Mesothelial cell of epicardium (in vitro differentiated cells): ENCODE measurements at places on chromosomes 13 and 19.

DNA sequence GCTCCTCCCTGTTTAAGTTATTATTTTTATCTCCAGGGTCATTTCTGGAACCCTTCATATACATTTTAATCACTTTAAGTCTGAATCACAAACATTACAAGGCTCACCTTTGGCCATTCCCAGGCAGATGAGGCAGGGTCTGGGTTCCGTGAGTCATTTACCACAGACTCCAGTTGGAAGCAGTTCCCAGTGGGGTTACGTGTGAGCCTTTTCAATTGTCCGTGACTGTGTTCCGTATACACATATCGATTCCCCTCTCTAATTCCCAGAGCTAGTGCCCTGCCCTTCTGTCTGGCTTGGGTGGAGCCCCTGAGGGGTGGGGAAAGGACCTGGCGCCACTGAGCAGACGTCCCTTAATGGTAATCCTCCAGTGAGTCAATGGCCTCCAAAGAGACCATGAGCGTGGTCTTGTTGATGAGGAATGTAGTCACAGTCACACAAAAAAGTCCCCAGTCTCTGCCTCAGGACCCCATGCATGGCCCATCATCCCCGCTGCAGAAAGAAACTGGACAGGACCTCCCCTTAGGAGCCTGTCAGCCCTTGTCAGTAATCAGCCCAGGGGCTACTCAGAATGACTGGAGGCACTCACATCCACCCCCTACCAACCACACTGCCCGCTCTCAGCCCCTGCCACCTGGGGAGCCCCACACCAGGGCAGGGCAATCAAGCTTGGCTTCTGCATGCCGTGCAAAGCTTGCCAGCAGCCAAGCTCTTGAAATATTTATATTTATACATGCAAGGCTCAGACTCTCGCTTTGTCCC is 144.4 kb downstream of the ZIC5 start:
- no peak for DNase-seq

DNA sequence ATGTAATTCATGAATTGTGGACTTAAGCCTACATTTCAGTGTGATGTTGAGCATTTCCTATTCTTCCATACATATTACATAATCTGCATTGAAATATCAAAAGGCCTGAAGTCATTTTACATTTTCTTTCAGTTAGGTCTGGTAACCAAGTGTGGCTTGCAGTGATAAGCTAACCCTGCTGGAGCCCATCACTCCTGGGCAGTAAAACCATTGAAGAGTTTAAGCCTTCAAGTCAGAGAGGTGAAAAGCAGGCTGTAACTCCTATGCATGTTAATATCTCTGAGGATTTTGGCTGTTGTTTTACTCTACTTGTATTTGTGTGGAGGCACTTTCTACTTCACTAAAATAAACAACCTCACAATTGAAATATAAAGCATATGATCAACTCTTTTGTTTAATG is 248.8 kb downstream of the SLITRK5 start:
- no peak for DNase-seq

- peak; percentile 58 for DNase-seq
These were observed 13.5 kb downstream of the ERVV-2 start for GRCh38 chr19:53057904-53058580.

DNA sequence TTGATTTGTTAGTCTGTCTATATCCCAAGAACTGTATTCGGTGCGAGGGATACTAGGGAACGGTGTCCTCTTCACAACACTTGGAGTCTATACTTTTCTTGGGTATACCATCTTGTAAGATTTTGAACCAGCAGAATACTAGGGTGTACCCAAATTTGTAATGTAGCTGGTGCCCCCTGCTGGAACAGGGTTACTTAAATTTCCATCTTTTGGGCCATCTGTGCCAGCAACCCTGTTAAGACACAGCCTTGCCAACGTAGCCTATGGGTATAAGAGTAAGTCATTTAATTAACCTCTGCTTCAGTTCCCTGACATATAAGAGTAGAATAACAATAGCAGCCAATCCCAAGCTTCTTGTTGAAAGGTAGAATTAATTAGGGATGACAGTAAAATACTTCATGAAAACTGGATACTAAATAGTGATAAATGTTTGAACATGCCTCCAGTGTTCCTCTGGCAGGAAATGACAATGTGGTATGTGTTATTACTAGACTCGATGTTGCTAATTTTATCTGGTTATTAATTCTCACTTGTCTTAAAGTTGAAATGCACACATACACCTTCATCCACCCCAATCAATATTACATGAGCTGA is 607.6 kb downstream of the FGF9 start:
- DNase-seq, result no peak

- no peak for DNase-seq
These were observed 68.8 kb downstream of the COL4A1 start for GRCh38 chr13:110237875-110238817.

DNA sequence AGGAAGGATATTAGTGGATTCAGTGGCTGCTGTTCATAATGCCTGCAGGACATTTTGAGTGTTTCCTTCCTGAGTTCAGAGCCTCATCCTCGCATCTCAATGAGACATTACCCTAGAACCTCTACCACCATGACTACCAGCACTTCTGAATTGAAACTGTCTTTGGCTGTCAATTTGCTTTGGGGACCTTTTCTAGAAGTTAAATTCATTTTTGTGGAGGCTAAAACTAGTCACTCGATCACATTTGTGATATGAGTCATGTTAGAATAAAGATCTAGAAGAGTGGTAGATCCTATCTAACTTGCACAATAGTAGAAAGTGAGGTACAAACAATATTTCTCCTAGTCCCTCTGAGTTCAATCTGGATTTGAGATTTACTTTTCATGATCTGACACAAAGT is 124.9 kb downstream of the KCNRG start:
- no peak for DNase-seq

- DNase-seq, result no peak
These were observed 1492.8 kb downstream of the UQCRFS1 start for GRCh38 chr19:27720155-27720554.

GRCh38 chr13:94515374-94515773 is 35.9 kb upstream of the DCT start:
- DNase-seq, result no peak

DNA sequence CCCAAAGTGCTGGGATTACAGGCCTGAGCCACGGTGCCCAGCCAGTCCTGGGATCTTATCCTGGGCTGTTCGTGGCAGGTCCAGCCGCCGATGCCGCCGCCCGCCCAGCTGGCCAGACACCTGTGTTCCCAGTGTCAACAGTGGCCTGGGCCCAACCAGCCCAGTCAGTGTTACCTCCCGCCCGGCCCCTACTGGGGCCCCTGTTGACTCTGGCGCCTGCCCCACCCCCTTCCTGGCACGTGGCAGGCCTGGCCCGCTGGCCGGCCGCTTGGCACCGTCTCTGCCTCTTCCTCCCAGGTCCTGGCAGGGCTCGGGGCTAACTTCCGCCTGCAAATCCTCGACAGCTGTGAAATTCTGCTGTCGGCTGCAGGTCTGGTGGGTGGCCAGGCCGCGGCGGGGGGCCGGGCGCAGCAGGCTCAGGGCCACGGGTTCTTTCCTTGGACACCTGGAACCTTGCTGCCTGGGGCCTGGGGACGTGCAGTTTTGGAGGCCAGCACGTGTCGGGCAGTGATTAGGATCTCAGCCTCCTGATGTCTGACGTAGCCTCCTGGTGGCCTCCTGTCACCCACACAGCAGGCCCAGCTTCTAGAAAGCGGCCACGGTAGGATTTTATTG is 9.1 kb downstream of the ARID3A start:
- DNase-seq, result no peak

- no peak for DNase-seq
These were observed 58.4 kb downstream of the ELF1 start for GRCh38 chr13:40960716-40961115.

GRCh38 chr19:58279042-58279924 is 528 bp downstream of the ZNF8 start:
- DNase-seq, result peak; percentile 86

DNA sequence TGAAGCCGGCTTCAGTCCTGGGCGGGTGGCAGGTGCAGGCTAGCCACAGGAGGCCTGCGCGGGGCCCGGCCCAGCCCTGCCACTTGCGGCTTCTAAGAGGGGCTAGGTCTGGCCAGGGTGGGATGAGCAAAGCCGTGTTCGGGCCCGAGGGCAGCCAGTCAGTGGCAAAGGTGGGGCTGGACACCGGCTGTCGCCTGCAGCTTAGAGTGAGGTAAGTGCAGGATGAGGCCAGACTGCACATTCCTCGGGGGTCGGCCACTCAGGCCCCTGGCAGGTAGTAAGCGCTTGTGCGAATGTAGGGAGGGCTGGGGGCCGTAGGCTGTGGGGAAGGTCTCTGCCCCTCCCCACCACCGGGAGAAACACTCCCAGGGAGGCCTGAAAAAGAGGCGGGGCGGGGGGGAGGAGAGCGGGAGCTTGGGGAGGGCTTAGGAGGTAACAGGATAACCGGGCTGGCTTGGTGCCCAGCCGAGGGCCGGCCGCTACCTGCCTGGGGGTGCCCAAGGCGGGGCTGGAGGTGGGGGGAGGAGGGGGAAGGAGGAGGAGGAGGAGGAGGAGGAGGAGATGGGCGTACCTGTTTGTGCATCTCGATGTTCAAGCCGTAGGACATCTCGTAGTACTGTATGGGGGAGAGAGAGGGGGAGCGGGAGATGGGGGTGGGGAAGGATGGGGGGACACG is 6.4 kb downstream of the TLE5 start:
- DNase-seq, result peak; percentile 78

DNA sequence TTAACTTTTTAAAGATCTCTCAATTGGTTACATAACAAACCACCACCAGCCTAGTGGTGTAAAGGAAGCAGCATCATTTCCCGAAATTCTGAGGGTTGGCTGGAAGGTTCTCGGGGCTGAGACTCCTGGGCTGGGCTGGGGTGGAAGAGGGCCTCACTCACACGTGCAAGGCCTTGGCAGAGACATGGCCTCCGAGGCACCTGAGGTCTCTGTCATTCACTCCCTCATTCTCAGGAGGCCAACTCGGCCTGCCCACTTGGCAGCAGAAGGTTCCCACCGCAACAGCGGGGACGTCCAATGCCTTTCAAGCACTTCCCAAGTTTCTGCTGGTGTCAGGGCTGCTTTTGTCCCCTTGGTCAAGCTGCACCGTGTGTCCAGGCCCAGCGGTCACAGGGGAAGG is 18.6 kb upstream of the RASA3 start:
- no peak for DNase-seq

DNA sequence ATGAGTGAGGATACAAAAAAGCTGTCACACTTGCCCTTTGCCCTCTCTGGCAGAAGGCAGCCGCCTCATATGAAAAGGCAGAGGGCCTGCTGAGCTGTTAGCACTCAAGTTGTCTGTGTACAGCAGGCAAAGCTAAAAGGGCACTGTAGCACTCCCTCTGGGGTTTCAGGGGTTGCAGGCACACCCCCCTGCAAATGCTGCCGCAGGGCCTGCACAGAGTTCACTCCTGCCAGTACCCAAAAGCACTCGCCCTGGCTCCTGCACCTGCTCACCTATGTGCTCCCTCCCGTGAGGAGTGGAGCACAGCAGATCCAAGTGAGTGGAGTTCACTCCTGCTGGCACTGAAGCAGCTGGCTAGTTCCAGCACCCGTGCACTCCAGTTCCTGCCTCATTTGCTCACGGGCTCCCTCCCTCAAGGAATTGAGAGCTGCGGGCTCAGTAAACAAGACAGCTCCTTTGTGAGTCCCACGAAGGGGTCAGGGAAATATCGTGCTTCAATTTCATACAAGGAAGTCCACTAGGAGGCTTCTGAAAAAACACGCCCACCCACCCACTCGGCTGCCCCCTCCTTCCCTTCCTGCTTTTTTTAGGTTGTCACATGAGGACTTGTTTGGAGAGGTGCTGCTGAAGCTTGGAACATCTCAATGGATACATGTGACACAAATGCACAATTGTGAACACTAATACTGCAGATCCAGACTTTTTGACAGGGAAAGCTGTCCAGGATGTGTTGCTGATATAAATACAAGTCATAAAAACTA is 9.9 kb upstream of the RCBTB2 start:
- no peak for DNase-seq

DNA sequence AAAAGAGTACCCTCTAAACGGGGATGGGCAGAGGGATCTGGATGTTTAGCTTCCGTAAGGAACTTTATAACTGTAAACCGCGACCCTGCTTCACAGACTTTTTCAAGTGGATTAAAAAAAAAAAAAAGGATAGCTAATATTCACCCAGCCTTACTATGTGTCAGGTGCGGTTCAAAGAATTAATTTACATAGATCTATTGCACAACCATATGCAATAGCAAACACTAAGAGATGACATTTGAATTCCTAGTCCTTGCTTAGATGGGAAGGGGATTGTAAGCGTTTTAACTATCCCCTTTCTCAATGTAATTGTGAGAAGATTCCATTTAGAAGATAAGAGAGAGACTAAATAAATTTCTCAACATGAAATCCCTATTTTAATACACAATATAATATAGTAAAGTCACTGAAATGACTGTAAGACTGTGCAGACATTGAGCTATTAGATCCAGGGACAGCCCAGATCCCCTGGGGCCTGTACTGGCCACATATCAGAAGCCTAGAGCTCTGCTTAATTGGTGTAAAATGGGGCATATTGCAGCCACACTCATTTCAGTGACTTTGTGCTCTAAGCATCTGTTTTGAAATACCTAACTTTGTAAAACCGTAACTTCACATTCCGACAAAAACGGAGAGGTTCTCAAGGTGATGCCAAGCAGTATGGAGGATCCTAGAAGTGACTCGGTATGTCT is 13.6 kb downstream of the LATS2 start:
- no peak for DNase-seq

DNA sequence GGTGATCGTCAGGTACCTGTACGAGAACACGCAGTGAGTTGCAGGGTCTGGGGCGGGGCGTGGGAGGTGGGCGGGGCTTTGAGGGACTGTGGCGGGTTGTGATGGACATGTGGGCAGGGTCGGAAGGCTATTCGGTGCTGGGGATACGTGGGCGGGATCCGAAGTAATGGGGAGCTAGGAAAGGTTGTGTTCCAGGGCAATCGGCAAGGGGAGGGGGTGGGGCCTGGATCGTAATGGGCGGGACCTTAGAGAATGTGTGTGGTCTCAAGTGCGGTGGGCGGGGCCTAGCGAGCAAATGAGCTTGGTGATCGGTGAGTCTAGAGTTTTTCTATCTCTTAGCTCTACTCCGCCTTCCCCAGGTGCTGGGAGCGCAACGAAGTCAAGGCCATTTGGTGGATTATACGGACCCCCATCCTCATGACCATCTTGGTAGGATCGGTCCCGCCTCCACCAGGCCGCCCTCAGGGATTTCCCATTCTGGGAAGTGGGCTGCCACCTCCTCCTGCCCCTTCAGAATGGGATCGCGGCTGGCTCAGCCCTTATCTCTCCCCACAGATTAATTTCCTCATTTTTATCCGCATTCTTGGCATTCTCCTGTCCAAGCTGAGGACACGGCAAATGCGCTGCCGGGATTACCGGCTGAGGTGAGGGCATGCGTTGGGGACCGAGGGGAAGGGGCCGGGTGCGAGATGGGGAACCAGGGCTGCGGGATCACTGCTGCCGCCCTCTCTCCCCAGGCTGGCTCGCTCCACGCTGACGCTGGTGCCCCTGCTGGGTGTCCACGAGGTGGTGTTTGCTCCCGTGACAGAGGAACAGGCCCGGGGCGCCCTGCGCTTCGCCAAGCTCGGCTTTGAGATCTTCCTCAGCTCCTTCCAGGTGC is 9.6 kb downstream of the GIPR start:
- peak; percentile 81 for DNase-seq

GRCh38 chr13:60139272-60139671 is 24.5 kb downstream of the DIAPH3 start:
- no peak for DNase-seq

GRCh38 chr13:107124730-107125129 is 556.8 kb upstream of the ARGLU1 start:
- DNase-seq, result no peak

GRCh38 chr13:82847595-82847994 is 1034.7 kb downstream of the SLITRK1 start:
- DNase-seq, result no peak
